ENCODE measurements at places on chromosomes 7 and 10.

- no peak for DNase-seq
Observed at GRCh38 chr10:20415684-20416083, 481.4 kb downstream of the NEBL start.

DNA sequence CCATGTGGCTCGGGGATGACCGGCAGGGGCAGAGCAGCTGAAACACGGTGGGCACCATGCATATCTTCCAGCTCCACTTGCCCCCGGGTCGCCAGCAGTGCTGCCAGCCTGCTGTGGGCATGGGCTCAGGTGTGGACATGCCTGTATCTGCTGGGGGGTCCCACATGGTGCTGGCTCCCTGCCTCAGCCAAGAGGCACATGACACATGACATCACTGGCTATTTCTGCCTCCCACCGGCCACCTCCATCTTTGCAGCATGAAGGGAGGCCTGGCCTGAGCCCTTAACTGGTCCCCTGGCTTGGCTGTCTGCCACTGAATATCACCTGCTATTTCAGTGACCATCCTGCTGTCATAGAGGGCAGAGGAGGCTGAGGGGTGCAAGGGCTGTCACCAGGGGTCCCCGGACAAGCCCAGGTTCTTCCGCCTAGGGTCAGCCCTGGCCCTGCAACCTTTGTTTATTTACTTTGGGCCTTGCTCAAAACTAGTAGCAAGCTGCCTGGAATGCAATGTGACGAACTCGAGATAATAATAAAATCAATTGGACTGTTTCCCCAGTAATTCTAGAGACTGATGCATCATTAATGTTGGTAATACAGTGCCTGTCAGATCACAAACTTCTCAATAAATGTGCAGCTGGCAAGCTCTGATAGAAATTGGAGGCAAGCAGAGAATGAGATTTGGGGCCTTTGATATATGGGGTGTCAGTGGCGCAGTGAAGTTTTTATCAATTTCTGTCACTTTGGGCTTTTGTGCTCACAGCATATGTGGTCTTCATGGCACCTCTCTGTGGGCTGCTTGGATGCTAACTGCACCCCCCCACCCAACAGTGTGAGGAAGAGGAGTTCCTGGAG is 28.5 kb downstream of the ZMIZ1 start:
- DNase-seq: no peak

GRCh38 chr10:129170812-129171211 is 296.2 kb upstream of the MGMT start:
- no peak for DNase-seq

GRCh38 chr7:100863406-100863950 is 3.7 kb upstream of the TRIP6 start:
- no peak for DNase-seq

- DNase-seq: no peak
Observed at GRCh38 chr7:157253850-157254249, 83.0 kb upstream of the DNAJB6 start.

DNA sequence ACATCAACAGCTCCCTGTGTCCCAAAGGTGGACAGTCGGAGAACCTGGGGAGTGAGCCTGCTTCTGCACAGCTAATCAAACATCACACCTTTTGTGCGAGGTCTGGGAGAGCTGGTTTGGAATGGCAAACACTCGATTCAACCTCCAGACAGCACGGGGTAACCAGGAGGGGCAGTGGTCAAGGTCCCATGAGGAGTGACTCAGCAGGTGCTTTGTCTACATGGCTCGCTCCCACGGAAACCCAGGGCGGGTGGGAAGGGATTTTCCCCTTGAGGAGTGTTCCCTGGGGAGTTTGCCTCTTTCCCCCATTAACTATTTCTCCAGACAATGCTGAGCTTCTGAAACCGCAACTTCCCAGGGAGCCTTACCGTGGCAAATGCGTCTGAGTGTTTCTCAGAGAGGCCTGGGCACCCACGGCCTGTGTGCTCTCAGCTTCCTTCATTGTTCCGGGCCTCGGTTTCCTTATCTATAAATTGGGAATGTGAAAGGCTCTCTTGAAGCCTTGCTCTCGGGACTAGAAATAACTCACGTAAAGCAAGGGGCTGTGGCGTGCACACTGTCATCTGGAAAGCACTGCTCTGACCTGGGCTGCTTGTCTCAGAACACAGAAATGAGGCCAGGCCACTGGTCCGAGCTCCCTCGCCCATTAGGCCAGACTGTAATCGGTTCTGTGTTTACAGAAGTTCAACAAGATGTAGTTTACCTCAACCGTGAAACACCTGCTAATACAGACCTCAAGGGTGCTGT is 14.0 kb upstream of the GTPBP4 start:
- DNase-seq: no peak

- no peak for DNase-seq
Observed at GRCh38 chr7:21407796-21408480, 19.9 kb upstream of the SP4 start.

DNA sequence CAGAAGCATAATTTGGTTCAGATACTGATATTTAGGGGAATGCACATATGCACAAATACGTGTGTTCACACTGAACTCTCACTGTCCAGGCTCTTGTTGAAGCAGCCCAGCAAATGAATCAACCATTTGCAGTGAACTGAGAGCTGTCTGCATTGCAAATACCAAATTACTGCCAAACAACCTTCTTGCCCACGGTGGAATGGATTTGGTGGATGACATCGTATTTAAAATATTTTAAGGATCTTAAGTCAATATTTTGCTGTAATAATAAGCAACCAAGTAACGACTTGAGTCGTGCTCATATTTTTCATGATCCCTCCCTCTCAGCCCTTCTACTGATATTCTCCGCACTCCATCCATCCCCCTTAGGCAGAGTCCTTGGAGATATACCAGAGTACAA is 107.9 kb upstream of the FEZF1 start:
- no peak for DNase-seq

GRCh38 chr10:80685355-80685754 is 147.7 kb downstream of the SH2D4B start:
- DNase-seq: no peak

DNA sequence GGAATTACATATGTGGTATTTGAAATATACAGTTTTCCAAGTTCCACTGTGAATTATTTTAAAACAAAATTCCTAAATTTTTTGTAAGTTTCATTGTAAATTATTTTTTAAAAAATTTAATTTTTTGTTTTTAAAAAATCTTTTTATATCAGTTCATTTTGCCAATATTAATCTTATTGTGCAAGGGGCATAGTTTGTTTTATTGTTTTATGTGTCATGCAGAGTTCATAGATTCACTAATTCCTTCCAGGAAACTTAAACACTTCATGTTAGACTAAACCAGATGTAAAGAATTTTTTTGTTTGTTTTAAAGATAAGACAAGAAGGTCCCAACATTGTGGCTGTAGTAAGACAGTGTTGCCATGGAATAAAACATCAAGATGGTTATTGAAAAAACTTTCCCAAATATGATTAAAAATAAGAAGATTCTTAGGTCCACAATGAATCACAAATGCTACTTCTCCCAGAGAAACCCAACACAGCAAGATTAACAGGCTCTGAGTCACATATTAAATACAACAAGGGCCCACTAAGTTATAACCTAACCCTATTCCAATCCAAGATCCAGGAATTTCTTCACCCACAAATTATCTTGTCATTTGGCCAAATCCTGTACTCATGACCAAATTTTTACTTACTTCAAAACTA is 464.7 kb upstream of the IGFBP3 start:
- no peak for DNase-seq

DNA sequence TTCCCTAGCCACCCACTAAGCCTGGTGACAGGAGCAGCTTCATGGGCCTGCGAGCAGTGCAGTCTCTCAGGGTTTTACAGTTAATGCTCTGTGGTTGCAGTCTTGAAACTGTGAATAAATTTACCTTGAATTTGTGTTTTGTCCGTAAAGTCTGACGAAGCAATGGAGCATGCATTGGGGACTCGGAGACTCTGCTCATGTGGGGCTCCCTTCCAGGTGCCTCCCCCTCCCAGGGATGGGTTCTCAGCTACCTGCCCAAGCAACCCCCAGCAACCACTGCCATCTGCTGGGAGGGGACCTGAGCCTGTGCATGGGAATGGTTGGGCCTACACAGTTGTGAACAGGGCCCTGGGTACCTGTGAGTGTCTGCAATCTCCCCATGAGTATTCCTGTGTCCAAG is 36.3 kb upstream of the IKZF1 start:
- no peak for DNase-seq

- no peak for DNase-seq
Observed at GRCh38 chr10:107028236-107028635, 136.3 kb downstream of the SORCS1 start.
